ENCODE measurements at places on chromosomes 16 and 17. TPM values are rescaled to one million over a fixed set of nuclear protein-coding genes. Genes with fewer than 3 reads are reported as not detected.

DNA sequence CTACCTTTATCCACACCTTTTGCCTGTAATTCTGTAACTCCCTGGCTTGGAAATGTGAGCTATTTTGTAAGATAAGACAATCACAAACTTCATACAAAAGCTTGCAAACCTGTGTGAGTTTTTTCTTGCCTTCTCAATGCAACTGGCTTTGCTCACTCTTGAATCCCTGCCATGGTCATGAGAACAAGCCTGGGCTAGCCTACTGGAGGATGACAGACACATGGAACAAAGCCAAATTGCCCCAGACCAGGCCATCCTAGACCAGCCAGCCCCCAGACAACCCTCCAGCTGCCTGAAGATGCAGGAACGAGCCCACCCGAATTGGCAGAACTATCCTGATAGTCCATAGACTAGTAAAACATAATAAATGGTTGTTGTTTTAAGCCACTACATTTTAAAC is 466.6 kb upstream of the ERCC4 start:
- H3K27me3 ChIP-seq = peaks cover 4% of the 10 kb centered on the region
- no peak overlapping the region for H3K4me3 ChIP-seq
- H3K27ac ChIP-seq = no peak overlapping the region
- DNase-seq = no peak

GRCh38 chr16:84726079-84726668 is 26.4 kb downstream of the USP10 start:
- no peaks in the 10 kb centered on the region for H3K27me3 ChIP-seq
- DNase-seq = peak; percentile 76

DNA sequence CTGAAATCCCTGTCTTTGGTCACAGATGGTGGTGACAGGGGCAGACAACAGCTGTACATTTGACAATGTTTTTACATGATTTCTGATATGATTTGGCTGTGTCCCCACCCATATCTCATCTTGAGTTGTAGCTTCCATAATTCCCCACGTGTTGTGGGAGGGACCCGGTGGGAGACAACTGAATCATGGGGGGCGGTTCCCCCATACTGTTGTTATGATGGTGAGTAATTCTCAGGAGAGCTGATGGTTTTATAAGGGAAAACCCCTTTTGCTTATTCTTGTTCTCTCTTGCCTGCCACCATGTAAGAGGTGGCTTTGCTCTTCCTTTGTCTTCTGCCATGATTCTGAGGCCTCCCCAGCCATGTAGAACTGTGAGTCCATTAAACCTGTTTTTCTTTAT is 353.9 kb downstream of the CPPED1 start:
- peaks cover 8% of the 10 kb centered on the region for H3K4me1 ChIP-seq
- no peak for DNase-seq
- no peak overlapping the region for H3K27ac ChIP-seq
- no peaks in the 10 kb centered on the region for H3K36me3 ChIP-seq
- no peak overlapping the region for H3K4me3 ChIP-seq

- H3K4me3 ChIP-seq = no peak overlapping the region
- H3K4me1 ChIP-seq = peaks cover 6% of the 10 kb centered on the region
- H3K27ac ChIP-seq = no peak overlapping the region
- H3K27me3 ChIP-seq = no peaks in the 10 kb centered on the region
Measured at GRCh38 chr17:2693561-2694380, 17.8 kb downstream of the CLUH start.

DNA sequence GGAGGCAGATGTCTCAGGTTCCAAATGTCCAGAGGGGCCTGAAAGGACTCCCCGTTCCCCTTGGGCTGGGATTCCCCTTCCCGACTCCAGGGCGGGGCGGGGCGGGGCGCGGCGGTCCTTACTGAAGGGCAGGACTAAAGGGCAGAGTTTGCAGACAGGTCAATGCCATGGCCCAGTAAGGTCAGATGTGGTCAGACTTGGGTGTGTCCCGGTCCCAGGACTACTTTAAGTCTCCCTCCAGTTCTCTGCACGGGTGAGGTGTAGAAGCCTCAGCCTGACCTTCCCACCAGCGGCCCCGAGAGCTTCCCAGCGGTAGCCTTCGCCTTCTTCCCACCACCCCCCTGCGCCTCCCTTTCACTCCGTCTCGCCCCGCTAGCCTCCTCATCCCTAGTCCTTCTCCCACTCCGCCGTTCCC is 532 bp downstream of the KDM6B start:
- H3K4me1 ChIP-seq = peaks cover 35% of the 10 kb centered on the region
- H3K27me3 ChIP-seq = peaks cover 28% of the 10 kb centered on the region
- peak overlapping the region; percentile 99 for H3K27ac ChIP-seq
- peak overlapping the region; percentile 90 for H3K4me3 ChIP-seq

GRCh38 chr16:28561557-28562187 is 8.0 kb downstream of the SGF29 start:
- peaks cover 3% of the 10 kb centered on the region for H3K4me1 ChIP-seq
- H3K27me3 ChIP-seq = no peaks in the 10 kb centered on the region
- no peak overlapping the region for H3K4me3 ChIP-seq

DNA sequence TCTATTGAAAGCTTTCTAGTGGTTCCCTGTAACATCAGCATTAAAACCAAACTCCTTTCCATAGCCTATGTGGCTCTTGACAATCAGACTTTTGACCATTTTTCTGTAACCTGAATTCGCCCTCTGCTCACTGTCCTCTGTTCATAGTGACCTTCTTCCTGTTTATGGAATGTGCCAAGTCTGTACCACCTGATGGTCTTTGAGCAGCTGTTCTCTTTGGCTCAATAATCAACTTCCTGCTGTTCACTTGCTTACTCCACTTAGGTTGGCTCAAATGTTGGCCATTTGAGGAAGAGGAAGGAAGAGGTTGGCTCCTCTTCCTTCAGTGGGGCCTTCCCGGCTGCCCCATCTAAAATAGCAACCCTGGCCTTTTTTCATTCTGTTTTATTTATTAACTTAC is 251.5 kb downstream of the CA10 start:
- H3K4me3 ChIP-seq = no peak overlapping the region
- DNase-seq = no peak
- H3K4me1 ChIP-seq = no peaks in the 10 kb centered on the region
- H3K27me3 ChIP-seq = no peaks in the 10 kb centered on the region
- H3K27ac ChIP-seq = no peak overlapping the region
- no peaks in the 10 kb centered on the region for H3K36me3 ChIP-seq

DNA sequence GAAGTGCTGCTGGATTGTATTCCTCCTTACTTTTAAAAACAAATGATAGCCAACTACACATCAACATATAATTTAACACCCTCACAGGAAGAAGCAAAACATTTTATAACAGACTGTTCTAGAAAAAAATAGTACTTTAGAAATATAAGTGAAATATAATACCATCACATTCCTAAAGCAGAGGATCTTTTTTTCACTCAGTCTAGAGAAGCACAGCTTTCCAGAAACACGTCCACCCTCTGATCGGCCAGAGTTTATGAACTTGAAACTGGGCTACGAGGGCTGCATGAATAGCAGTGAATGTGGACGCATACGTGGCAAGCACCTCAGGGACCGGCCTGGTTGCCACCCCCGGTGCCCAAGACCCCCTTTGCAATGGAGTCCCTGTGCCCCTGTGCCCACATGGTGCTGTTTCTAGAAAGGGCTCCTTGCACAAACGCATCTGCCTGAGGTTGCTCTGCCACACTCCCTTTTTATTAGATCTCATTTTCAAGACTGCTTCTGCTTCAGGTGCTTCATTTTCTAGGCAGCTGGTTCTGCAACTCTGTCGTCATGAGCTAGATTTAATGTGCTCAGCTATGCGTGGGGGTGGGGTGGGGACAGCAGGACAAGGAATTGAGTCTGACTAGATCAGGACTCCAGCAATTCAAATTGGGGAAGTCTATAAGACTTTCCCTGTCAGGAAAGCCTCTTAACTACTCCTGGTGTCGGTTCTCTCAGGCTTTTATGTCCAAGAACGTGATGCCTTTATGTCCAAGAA is 29.1 kb upstream of the ERN1 start:
- H3K4me1 ChIP-seq = peaks cover 20% of the 10 kb centered on the region
- peak overlapping the region; percentile 82 for H3K27ac ChIP-seq
- H3K4me3 ChIP-seq = no peak overlapping the region
- H3K36me3 ChIP-seq = peaks cover 7% of the 10 kb centered on the region
- H3K27me3 ChIP-seq = no peaks in the 10 kb centered on the region

DNA sequence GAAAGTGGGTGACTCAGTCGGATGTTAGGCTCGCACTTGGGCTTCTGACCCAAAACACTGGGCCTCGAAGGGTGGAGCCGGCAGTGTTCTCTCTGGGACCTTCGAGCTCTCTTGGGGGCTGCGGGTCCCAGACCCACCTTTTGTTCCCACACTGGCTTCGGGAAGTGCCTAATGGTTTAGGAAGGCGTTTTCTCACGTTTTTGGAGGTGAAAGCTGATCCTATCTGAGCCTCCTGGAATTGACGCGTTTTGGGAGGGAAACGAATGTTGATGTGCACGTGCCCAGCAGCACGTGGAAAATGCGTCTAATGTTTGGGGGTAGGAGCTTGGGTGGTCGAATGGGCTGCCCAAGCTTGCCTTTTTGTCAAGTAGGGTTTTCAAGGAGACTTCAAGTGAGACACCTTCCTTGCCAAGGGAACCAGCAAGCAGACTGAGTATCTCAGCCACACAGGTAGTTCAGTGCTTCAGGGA is 666 bp downstream of the HGS start:
- H3K4me3 ChIP-seq = peak overlapping the region; percentile 78
- H3K27ac ChIP-seq = peak overlapping the region; percentile 92
- no peaks in the 10 kb centered on the region for H3K27me3 ChIP-seq
- no peak for DNase-seq
- peaks cover 13% of the 10 kb centered on the region for H3K4me1 ChIP-seq

- H3K4me1 ChIP-seq = peaks cover 10% of the 10 kb centered on the region
- no peak for DNase-seq
- H3K4me3 ChIP-seq = no peak overlapping the region
- H3K36me3 ChIP-seq = peaks cover 1% of the 10 kb centered on the region
- H3K27ac ChIP-seq = no peak overlapping the region
- H3K27me3 ChIP-seq = no peaks in the 10 kb centered on the region
Measured at GRCh38 chr16:27228045-27228444, 24.7 kb downstream of the KDM8 start.

DNA sequence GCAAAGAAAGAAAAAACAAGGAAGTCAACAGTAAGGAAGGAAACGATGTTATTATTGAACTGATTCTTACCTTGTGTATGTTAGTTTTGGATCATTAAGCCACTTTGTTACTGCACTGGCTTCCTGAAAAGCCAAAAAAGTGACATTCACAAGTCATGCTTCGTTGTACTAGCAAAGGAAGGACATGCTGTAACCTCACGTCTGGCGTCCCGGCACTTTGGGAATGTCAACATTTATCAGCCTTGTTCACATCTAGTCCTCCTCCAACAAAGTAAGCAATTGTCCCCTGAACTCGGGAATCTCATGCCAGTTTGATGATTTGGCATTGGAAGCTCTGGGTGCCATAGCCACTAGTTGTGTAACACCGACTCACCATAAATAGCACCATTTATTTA is 731 bp upstream of the MKS1 start:
- peak overlapping the region; percentile 95 for H3K27ac ChIP-seq
- peaks cover 5% of the 10 kb centered on the region for H3K4me1 ChIP-seq
- no peak for DNase-seq
- H3K27me3 ChIP-seq = peaks cover 17% of the 10 kb centered on the region

- DNase-seq = peak; percentile 50
- peak overlapping the region; percentile 52 for H3K27ac ChIP-seq
- H3K4me3 ChIP-seq = no peak overlapping the region
- no peaks in the 10 kb centered on the region for H3K27me3 ChIP-seq
- H3K36me3 ChIP-seq = peaks cover 22% of the 10 kb centered on the region
Measured at GRCh38 chr17:48074322-48075081, 26.3 kb downstream of the NFE2L1 start.

DNA sequence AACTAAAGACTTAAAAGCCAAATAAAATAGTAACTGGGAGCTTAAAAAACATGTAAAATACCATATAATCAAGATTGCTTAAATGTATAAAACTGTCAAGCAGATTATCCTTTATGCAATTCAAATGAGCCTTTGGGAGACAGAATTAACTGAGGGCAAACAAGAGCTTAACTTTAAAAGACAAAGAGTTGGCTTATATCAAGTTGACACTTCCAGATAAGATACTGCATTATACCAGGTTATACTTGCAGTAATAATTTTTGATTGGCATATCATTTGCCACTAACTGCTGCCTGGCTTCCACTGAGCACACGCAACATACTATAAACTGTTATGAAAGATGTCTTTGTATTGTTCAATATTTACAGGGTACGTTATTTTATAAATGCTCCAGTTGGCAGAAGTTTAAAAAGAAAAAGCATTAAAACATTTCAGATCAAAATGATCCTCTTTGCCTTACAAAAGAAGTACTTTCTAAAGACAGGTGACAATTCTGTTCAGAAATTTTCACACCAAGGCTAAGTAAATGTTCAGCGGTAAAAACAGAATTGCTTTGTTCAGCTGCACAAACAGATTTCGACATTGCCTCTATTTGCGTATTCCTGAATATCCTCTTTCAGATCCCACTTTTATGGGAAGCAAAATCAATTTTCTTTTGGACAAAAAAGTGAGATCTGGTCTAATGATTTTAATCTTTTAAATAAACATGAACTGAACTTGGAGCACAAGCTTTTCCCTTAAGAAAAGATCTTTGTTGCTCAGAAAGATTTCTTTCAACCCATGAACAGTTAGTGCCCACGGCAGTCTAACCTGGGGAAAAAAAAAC is 50.7 kb downstream of the TOX3 start:
- no peaks in the 10 kb centered on the region for H3K27me3 ChIP-seq
- DNase-seq = no peak
- peak overlapping the region; percentile 5 for H3K4me3 ChIP-seq
- peak overlapping the region; percentile 87 for H3K27ac ChIP-seq
- peaks cover 5% of the 10 kb centered on the region for H3K36me3 ChIP-seq

DNA sequence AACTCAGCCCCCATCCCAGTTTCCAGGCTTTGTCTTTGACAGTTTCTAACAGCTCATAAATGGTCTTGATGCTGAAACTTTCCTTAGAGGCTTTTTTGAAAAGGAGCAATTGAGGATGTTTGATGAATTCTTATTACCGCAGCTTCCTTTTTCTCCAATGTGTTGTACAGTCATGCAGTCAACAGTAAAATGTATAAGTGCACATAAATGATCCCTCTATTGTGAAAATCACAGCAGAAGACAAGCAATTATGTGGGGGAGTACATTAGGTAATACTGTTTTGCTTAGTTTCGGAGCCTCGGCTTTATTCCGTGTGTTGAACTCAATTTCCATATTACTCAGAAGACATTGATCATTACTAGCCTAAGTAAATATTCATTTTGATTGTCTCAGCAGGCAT is 673.7 kb downstream of the CDH8 start:
- no peak overlapping the region for H3K4me3 ChIP-seq
- H3K4me1 ChIP-seq = peaks cover 2% of the 10 kb centered on the region
- no peak for DNase-seq
- H3K36me3 ChIP-seq = no peaks in the 10 kb centered on the region

GRCh38 chr16:23640615-23640930 is 537 bp downstream of the PALB2 start:
- H3K36me3 ChIP-seq = peaks cover 12% of the 10 kb centered on the region
- DNase-seq = no peak
- H3K27ac ChIP-seq = peak overlapping the region; percentile 98
- H3K4me3 ChIP-seq = peak overlapping the region; percentile 100
- no peaks in the 10 kb centered on the region for H3K27me3 ChIP-seq
- H3K4me1 ChIP-seq = peaks cover 18% of the 10 kb centered on the region

GRCh38 chr17:21313320-21313719 is 28.8 kb downstream of the MAP2K3 start:
- H3K27ac ChIP-seq = no peak overlapping the region
- H3K27me3 ChIP-seq = peaks cover 3% of the 10 kb centered on the region
- no peak for DNase-seq
- H3K4me1 ChIP-seq = no peaks in the 10 kb centered on the region

The GPR179 gene
- total RNA-seq = 0.27 TPM

The PRR29 gene
- 3.7 TPM for total RNA-seq

The SGSM2 gene
- total RNA-seq = 117 TPM

The SMIM22 gene
- total RNA-seq = not detected

The FN3KRP gene
- 31.8 TPM for total RNA-seq

The CHMP1A gene
- total RNA-seq = 96.5 TPM

The PPL gene
- 62.7 TPM for total RNA-seq

The RPAIN gene
- total RNA-seq = 109 TPM
